ENCODE measurements at places on chromosomes 3 and 15.

GRCh38 chr15:56805466-56806147, 72.3 kb upstream of the ZNF280D start:
- peak; percentile 45 for DNase-seq

GRCh38 chr15:76823890-76824289, 81.2 kb downstream of the SCAPER start:
- no peak for DNase-seq

GRCh38 chr3:171231361-171231760, 204.8 kb upstream of the SLC2A2 start:
- no peak for DNase-seq

GRCh38 chr3:1971780-1972179, 126.9 kb upstream of the CNTN4 start:
- DNase-seq, result no peak

- no peak for DNase-seq
Measured at GRCh38 chr3:177338697-177339219, 141.5 kb upstream of the TBL1XR1 start.

DNA sequence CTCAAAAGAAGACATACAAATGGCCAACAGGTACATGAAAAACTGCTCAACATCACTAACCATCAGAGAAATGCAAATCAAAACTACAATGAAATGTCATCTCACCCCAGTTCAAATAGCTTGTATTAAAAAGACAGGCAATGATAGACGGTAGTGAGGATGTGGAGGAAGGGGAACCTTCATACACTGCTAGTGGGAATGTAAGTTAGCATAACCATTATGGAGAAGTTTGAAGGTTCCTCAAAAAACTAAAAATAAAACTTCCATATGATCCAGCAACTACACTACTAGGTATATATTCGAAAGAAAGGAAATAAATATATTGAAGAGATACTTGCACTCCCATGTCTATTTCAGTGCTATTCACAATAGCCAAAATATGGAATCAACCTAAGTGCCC, 62.8 kb upstream of the PPARG start:
- no peak for DNase-seq

GRCh38 chr3:12287727-12288181, 1.1 kb upstream of the PPARG start:
- DNase-seq, result no peak

DNA sequence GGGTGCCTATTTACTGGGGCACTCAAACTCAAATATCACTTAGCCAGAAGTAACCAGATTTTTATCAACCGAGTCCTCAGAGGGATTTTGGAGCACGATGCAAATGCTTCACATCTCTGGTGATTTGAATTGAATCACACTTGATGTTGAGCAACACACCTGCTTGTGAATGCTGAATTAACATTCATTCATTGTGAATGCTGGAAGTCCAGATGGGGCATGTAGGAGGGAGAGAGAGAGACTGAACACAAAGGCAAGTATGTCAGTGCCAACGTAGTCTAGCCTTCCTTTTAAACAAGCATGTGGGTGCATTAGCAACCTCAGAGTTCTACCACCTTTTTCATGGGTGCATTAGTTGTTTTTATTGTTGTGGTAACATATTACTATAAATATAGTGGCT, 156.2 kb downstream of the ADAMTSL3 start:
- DNase-seq, result no peak

- DNase-seq, result no peak
Measured at GRCh38 chr3:20837676-20838302, 651.8 kb upstream of the SGO1 start.

DNA sequence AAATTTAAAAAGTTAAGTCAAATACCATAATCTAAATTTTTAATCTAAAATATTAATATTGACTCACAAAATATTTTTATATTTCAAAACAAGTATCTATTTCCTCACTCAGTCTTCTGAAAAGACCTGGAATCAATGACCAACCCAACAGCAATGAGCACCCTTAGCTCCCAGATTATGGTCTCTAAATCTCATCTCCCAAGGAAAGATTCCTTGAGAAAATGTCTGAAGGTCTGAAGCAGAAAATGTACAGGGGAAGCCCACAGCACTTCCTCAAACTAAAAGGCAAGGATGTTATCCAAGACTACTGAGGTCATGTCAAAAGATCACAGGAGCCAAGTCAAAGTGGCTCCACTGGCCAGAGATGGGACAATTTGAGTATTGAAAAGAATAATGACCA, 51.0 kb upstream of the SLCO2A1 start:
- DNase-seq, result no peak

- peak; percentile 84 for DNase-seq
Measured at GRCh38 chr15:33278816-33279612, 31.8 kb upstream of the RYR3 start.

DNA sequence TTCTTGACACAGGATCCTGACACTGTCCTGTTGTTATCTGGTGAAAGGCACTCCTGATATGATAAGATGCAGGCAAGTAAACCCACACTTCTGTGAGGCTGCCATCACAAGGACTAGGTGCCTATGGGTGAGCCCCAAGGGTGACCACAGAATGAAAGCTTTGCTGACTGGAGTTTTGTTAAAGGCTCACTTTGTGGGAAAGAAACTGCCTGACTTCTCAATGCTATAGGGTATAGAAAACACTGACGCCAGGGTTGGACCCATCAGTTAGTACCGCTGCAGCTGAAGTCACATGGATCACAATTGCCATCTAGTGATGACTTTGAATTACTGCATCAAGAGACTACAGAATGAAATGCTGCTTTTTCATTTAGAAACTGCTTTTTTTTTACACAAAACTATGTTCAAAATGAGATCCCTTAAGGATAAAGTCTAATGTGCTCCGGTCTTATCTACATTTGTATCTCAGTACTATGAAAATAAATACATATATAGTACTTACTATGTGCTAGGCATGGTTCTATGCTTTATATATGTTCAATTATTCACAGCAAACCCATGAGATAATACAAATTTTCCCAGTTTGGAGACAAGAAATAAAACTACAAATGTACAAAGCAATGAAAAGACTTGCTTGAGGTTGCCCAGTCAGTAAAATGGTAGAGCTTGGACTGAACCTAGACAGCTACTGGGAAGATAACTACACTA, 64.2 kb upstream of the CMSS1 start:
- DNase-seq, result no peak

DNA sequence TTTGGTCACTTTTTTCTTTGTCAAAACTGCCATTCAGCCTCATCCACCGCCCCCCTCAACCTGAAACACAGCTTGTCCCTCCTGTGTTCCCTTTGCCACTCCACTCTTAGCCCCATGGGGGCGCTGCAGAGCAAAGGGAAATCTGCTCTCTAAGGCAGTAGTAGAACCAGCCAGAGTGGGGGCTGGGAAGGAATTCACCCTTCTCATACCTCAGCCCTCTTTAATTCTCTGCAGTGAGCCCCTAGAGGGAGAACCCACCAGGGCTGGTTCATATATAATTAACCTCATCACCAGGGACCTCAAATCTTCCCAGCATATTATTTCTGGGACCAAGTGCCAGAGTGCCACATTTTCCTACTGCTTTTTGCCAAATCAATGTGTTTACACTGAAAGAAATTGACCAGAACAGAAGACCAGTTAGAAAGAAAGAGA, 2.8 kb upstream of the BCL6 start:
- peak; percentile 63 for DNase-seq

- DNase-seq, result no peak
Measured at GRCh38 chr3:142650001-142650693, 54.0 kb downstream of the PLS1 start.

DNA sequence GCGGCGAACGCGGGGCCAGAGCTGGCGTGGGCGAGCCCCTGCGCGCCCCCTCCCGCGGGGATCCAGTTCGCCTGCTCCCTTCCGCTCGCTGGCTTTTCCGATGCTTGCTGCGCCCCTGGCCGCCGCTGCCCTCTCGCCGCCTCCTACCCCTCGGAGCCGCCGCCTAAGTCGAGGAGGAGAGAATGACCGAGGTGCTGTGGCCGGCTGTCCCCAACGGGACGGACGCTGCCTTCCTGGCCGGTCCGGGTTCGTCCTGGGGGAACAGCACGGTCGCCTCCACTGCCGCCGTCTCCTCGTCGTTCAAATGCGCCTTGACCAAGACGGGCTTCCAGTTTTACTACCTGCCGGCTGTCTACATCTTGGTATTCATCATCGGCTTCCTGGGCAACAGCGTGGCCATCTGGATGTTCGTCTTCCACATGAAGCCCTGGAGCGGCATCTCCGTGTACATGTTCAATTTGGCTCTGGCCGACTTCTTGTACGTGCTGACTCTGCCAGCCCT, 721 bp downstream of the P2RY1 start:
- no peak for DNase-seq

DNA sequence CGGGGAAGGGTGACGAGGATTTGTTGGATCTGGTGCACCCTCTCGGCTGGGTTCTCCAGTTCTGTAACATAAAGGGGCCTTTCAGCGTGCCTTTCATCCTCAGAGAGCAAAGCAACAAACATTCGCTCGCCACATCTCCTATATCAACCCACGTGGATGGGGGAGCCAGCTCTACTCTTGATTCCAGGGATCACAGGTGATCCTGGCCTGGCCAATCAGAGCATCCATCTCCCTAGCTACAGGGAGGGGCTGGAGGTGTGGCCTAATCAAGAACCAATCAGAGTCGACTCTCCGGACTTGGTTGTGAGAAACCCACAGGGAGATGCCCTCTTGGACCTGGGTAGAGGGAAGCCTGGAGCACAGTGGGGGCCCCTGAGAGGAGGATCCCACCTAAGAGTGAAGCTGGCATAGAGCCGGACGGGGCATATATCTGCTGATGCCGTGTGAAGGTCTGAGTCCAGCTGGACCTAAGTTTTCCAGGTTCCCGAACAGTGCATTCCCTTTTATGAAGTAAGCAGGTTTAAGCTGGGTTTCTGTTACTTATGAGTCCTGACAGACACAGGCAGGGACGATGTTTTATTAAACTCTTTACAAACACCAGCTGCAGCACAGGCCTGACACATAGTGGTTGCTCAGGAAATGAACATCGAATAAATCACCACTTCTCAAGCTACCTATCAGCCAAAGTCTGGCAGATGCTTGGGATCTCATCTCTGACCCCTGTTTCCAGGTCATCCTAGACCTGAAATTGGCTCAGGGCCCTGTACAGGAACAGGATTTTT, 50.7 kb upstream of the RAD18 start:
- DNase-seq, result no peak

GRCh38 chr3:134364061-134364935, 9.9 kb downstream of the AMOTL2 start:
- peak; percentile 93 for DNase-seq

DNA sequence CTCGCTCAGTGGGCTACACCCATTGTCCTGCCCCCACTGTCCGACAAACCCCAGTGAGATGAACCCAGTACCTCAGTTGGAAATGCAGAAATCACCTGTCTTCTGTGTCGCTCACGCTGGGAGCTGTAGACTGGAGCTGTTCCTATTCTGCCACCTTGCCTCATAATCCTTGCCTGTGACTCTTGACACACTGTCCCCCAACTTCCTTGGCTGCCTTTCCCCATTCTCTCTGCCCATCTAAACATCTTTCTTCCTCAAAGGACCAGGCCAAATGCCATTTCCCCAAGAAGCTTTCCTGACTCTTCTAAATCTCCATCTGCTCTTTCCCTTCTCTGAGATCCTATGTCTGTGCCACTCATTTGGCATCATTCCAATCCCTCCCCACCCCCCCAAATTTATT, 9.7 kb upstream of the CD80 start:
- DNase-seq, result no peak

- no peak for DNase-seq
Measured at GRCh38 chr3:134362221-134362620, 12.0 kb downstream of the AMOTL2 start.

DNA sequence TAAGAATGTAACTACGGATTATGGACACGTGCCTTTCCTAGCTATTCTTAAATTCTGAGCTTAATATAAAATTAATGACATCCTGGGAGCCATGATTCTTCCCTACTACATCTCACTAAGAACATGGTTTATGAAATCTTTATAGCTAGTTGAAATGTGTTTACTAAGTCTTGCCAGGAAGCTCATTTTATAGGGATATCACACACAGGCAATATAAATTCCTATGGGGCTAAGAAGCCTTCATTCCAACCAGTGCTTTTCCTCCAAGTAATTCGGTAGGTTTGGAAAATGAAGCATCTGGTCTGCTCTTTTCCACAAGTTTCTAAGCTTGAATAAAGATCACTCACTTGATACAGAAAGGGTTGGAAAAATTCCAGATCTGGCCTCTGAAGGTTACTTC, 802.6 kb downstream of the FHIT start:
- no peak for DNase-seq

GRCh38 chr3:134326760-134327593, 47.3 kb downstream of the AMOTL2 start:
- peak; percentile 81 for DNase-seq

- DNase-seq, result no peak
Measured at GRCh38 chr15:62550106-62550505, 385.0 kb upstream of the C2CD4B start.

DNA sequence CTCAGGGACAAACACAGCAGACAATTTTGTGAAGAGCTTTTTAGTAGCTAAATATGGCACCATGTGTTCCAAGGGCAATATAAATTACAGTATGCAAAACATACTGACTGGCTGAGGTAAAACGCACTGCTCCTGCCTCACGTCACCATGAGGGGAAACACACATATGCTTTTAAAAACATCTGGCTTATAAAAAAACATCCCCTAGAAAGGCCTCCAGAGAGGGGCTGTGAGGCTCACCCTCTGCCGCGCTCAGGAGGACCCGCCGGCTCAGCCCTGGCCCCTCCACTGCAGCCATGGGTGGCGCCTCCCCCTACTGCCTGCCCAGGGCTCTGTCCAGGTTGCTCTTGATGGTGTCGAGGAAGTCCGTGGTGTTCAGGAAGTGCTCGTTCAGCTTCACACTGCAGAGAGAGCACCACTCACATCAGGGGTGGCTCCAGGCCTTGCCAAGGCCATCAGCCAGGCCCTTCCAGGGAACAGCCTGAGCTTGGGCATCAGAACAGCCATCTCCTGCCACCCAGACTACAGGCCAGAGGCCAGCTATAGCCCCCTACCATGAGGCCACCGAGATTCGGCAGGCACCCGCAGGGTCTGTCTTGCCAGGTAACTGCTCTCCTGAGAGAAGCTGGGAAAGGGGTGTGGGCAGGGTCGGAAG, 18.2 kb downstream of the IDH2 start:
- DNase-seq, result no peak

DNA sequence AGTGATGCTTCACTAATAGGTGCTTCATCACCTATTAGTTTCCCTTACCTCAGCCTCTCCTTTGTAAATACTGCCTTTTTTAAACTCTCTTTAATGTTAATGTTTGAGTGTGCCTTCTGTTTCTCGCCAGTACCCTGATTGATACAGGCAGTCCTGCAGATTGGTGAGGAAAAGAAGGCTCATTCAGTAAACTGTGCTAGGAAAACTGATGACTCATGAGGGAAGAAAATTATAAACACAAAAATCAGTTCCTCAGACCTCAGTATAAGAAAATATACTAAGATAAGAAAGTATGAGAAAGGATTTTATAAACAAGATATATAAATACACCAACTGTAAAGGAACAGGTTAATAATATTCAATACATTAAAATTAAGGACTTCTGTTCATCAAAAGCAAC, 54.8 kb upstream of the OXTR start:
- no peak for DNase-seq
